ENCODE measurements at places on chromosomes 13 and 19.

GRCh38 chr13:64020126-64020525 is 2604.5 kb upstream of the PCDH20 start:
- no peak for DNase-seq

DNA sequence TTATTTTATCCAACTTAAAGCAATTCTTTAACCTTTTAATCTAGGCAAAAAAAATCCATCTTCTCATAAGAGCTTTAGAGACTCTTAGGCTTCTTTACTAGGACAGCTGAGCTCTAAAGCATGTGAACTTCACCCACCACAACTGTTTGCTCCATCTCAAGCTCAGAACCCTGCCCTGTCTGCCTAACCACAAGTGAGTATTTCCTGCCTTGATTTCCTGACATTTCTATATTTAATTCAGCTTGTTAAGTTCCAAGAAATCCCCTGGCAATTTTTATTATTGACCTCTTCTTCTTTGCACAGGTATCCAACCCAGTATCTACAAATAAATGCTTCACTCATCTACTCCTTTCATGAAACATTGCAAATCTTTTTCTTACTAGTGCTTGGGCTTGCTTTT is 21.1 kb upstream of the CEACAM21 start:
- no peak for DNase-seq

GRCh38 chr19:55091955-55092354 is 16.3 kb downstream of the EPS8L1 start:
- DNase-seq, result no peak

- no peak for DNase-seq
Measured at GRCh38 chr13:111295886-111296285, 24.6 kb upstream of the TEX29 start.

Measured in bronchial epithelial cell (primary cell).